Right lung (tissue), 10 donors: ENCODE measurements at places on chromosomes 16 and 17. TPM values are rescaled to one million over a fixed set of nuclear protein-coding genes. Genes with fewer than 3 reads are reported as not detected.

DNA sequence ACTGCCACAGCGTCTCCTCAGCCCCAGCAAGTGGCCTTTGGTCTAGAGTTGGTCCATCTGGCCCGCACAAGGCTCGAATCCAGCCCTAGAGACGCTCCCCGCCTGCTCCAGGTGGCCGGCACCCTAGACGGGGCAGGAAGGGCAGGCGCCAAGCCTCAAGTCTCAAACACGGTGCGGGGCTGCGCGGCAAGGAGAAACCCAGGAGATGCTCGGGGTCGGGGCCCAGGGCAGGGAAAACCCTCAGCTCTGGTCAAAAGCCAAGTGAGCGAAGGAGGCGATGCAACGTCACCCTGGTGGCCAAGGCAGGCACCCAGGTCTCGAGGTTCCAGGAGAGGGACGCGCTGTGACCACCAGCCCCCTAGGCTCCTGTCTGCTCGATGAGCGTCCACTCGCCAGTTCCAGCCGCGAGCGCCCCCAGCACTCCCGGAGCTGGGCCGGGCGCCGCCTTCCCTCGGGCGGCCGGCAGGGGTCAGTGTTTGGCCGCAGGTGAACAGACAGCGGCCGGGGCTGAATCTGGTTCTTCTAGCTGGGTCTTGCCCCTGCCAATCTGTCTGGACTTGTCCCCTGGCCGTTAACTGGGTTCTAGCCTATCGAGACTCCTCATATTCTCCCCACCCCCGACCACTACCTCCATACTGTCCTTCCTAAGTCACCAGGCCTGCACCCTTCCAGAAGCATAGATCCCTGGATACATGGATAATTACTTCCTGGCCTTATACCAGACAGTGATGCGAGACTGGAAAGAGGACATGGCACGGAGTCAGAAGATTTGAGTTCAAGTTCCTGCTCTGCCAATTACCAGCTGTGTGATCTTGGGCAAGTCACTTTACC is 44.0 kb downstream of the PRAC1 start:
- DNase-seq, result peak; percentile 35

Gene DPEP3
- polyA plus RNA-seq, result not detected

GRCh38 chr16:77722309-77723107 is at the start of gene NUDT7:
Gene NUDT7 (plus strand): TSS chr16:77722514. CDS start chr16:77722583, 69 bp downstream.
- DNase-seq, result peak; percentile 96

GRCh38 chr16:48912360-48912759 is 302.4 kb upstream of the N4BP1 start:
- no peak for DNase-seq

- no peak for DNase-seq
Measured at GRCh38 chr16:85518398-85519049, 94.6 kb upstream of the GSE1 start.

Gene MAP2K6
- 25.0 TPM for polyA plus RNA-seq

GRCh38 chr17:60790205-60790604 is 112.6 kb downstream of the BCAS3 start:
- no peak for DNase-seq

Gene DEXI
- 37.5 TPM for polyA plus RNA-seq

GRCh38 chr17:43769426-43769825 is 9.4 kb downstream of the DUSP3 start:
- DNase-seq, result no peak

Gene COX10
- polyA plus RNA-seq, result 10.5 TPM

- no peak for DNase-seq
Measured at GRCh38 chr16:89575247-89576152, at the start of gene CPNE7. Gene CPNE7 (plus strand): TSS chr16:89575758. CDS start chr16:89575898, 140 bp downstream.

DNA sequence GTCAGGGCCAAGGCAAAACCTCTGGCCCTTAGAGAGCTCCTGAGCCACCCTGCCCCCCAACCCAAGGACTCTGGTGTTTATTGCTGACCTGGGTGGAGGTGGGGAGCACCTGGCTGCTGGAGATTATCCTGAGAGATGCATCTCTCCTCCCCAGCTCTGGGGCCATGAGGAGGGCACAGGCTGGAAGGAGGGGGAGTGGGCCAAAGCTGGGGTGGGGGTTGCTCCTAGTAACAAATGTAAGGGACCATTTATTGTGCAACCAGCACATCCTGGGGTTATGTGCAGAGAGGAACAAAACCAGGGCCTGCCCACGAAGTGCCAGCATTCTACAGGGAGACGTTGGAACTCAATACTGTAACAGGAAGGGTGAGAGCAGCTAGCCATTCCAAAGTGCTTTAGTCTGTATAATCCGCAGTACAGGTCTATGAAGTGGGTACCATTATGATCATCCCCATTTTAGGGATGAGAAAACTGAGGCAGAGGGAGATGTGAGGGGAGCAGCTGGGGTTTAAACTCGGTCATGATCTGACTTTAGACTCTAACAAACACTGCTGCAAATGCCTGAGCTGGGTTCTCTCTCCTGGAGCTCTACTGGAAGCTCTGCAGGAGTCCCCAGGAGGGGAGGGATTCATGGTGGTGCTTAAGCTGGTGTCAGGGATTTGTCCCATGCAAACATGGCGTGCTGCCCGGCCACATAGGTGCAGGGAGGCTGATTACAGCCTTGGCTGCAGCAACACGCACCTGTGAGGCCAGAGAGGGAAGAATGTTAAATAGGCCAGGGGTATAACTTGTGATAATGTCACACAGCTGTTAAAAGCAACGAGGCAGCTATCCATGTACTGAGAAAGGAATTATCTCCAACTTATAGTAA is 1.4 kb upstream of the RHBDF2 start:
- no peak for DNase-seq

Gene TMC6
- polyA plus RNA-seq, result 47.7 TPM

Gene KCNAB3
- polyA plus RNA-seq, result 12.1 TPM

Gene SMCR8
- 10.6 TPM for polyA plus RNA-seq

GRCh38 chr17:66427134-66427533 is 124.7 kb downstream of the PRKCA start:
- no peak for DNase-seq

Gene HAS3
- 176 TPM for polyA plus RNA-seq

DNA sequence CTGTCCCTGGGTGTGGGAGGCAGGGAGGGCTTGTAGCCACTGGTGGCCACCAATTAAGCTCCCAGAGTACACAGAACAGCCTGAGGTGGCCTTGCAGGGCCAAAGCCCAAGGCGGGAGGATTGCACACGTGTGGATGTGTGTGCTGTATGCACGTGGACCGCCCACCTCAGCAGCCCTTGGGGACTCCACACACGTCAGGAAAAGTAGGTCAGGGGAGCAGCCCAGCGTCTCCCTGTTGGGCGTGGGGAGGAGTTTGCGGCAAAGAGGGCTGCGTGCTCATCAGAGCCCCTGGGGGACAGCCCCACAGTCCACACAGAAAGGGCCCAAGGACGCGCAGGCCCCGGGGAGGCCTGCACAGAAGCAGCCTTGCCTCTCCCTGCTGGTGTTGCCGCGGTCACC is 19.6 kb downstream of the SBK1 start:
- no peak for DNase-seq

DNA sequence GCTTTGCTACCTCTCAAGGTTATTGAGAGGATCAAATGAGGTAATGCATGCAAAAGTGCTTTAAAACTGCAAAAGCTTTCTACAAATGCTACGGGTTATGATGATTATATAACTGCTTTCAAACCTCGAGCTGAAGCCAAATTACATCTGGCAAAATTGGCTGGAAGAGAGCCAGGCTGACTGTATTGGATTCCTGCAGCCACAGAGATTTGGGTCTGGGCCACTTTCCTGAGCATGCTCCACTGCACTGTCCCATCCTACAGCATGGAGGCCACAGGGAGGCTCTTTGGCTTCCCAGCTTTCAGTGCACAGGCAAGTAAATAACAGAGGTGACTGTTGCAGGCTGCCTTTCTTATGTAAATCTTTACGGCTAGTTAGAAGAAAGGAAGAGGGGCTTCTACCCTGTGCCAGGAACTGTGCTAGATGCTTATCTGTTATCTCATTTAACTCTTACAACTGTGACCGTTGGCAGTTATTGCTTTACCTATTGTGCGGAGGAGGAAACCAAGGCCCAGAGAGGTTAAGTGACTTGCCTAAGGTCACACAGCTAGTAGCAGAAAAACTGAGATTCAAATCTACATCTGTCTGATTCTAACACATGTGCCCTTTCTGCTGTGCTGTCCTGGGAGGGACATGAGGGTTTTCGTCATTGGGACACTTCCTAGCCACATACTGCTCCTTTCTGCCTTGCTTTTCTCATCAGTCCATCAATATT is 121.8 kb downstream of the SPACA3 start:
- DNase-seq, result peak; percentile 80

GRCh38 chr16:4755687-4756086 is 11.3 kb downstream of the ZNF500 start:
- DNase-seq, result no peak

- peak; percentile 24 for DNase-seq
Measured at GRCh38 chr16:23435500-23435899, 17.5 kb downstream of the COG7 start.

- DNase-seq, result no peak
Measured at GRCh38 chr16:82748026-82748425, 121.3 kb downstream of the CDH13 start.

Gene TRPV3
- polyA plus RNA-seq, result 1.8 TPM

GRCh38 chr17:14205992-14206461 is 30.6 kb downstream of the CDRT15 start:
- DNase-seq, result no peak

GRCh38 chr17:60712675-60713074 is 35.0 kb downstream of the BCAS3 start:
- no peak for DNase-seq

- no peak for DNase-seq
Measured at GRCh38 chr17:57211543-57211942, 44.8 kb upstream of the MSI2 start.

GRCh38 chr16:66223176-66223780 is 143.2 kb upstream of the CDH5 start:
- no peak for DNase-seq

DNA sequence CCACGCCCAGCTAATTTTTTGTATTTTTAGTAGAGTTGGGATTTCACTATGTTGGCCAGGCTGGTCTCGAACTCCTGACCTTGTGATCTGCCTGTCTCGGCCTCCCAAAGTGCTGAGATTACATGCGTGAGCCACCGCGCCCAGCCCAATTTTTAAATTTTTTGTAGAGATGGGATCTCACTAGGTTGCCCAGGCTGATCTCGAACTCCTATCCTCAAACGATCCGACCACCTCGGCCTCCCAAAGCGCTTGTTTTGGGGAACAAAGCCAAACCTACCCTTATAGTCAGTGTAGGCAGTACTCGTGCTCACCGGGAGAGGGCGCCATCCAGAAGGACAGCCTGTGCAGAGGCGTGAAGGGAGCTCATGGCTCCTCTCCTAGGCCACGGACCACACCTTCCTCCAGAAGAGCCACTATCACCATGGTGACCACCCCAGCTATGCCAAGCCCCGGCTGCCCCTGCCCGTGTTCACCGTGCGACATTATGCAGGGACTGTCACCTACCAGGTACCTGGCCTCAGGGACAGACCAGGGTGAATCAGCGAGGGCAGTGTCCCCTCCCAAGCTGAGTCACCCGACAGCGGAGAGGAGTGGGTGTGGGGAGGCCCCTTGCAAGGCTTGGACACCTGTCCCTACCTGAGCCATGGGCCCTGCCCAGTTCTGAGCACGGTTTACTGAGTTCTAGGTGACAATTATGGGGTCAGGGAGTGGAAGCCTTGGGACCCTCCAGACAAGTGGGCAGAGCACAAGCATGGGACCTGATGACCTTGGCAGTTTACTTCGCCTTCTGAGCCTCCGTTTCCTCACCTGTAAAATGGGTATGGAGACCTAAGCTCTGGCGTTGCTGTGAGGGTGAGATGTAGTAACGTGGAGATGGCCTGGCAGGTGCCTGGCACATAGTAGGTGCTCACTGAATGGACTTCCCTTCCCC is 13.7 kb downstream of the MYO15B start:
- no peak for DNase-seq

- DNase-seq, result no peak
Measured at GRCh38 chr17:49647256-49647585, 30.7 kb downstream of the SPOP start.

DNA sequence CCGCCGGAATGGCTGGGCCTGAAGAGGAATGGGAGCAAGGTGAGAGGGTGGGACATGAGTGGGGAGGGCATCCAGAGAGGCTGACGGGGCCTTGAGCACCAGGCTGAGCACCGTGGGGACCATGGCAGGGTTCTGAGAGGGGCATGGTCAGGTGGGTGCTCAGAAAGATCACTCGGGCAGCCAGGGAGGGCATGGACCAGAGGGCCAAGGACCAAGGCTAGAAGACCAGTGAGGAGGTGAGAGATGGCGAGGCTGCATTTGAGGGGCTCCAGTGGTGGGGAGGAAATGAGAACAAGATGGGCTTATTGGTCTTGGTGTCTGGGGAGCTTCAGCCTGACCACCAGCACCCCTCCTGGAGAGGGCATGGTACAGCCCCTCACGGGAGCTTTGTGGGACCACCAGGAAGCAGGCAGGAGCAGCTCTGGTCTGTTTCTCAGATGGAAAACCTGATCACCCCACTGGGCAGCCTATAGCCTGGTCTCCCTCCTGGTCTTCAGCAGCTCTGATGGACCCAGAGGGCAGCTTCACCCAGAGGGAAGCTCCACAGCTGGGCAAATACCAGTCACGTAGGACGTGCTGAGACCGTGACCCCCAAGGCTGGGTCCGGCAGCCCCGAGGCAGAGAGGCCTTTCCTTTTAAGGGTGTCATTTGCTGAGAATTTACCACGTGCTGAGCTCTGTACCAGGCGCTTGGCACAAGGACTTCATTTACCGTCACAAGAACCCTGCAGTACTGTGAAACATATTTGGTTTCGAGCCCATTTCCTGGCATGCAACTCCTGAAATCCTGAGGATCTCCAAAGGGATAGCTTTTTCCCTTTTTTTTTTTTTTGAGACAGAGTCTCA is 11.4 kb upstream of the NCBP3 start:
- no peak for DNase-seq

Gene ACAP1
- 6.0 TPM for polyA plus RNA-seq
